ENCODE measurements at places on chromosomes 4 and X. TPM values are rescaled to one million over a fixed set of nuclear protein-coding genes. Genes with fewer than 3 reads are reported as not detected.

DNA sequence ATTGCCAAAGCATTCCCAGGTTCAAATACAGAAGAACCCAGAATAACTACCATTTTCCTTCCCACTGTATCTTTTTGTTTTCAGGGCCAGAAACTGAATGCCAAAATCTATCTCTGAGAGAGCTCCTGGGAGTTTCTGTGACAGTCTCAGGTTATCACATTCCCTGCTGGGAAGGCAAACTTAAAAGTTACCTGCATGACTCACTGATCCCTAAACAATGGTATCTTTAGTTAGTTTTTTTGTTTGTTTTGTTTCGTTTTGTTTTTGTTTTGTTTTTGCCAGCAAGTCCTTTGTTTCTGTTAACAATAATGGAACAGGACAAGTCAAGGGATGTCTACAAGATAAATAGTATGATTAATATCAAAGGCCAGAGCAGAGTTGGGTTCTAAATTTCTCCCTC, 34.3 kb downstream of the PAPSS1 start:
- peaks cover 4% of the 10 kb centered on the region for H3K4me1 ChIP-seq
- DNase-seq, result no peak
- H3K4me3 ChIP-seq, result no peak overlapping the region
- H3K27ac ChIP-seq, result no peak overlapping the region

- DNase-seq, result no peak
- H3K27ac ChIP-seq, result no peak overlapping the region
- H3K36me3 ChIP-seq, result peaks cover 3% of the 10 kb centered on the region
- no peak overlapping the region for H3K4me3 ChIP-seq
Observed at GRCh38 chr4:16085822-16086221, 2.0 kb upstream of the PROM1 start.

GRCh38 chrX:117996918-117997480, 119.6 kb downstream of the KLHL13 start:
- no peak overlapping the region for H3K4me3 ChIP-seq
- no peak for DNase-seq
- H3K27ac ChIP-seq, result no peak overlapping the region
- no peaks in the 10 kb centered on the region for H3K4me1 ChIP-seq
- peaks cover 1% of the 10 kb centered on the region for H3K36me3 ChIP-seq

CXCL11 gene
- not detected for total RNA-seq

GRCh38 chrX:52220936-52221335, 36.2 kb downstream of the MAGED4 start:
- no peaks in the 10 kb centered on the region for H3K36me3 ChIP-seq
- H3K27ac ChIP-seq, result no peak overlapping the region
- H3K4me3 ChIP-seq, result no peak overlapping the region
- peaks cover 6% of the 10 kb centered on the region for H3K27me3 ChIP-seq
- H3K4me1 ChIP-seq, result no peaks in the 10 kb centered on the region
- no peak for DNase-seq

- peak overlapping the region; percentile 16 for H3K27ac ChIP-seq
- peaks cover 2% of the 10 kb centered on the region for H3K36me3 ChIP-seq
- no peaks in the 10 kb centered on the region for H3K4me1 ChIP-seq
- H3K27me3 ChIP-seq, result no peaks in the 10 kb centered on the region
- no peak for DNase-seq
- no peak overlapping the region for H3K4me3 ChIP-seq
Observed at GRCh38 chr4:87354168-87355102, 31.8 kb upstream of the HSD17B13 start.

DNA sequence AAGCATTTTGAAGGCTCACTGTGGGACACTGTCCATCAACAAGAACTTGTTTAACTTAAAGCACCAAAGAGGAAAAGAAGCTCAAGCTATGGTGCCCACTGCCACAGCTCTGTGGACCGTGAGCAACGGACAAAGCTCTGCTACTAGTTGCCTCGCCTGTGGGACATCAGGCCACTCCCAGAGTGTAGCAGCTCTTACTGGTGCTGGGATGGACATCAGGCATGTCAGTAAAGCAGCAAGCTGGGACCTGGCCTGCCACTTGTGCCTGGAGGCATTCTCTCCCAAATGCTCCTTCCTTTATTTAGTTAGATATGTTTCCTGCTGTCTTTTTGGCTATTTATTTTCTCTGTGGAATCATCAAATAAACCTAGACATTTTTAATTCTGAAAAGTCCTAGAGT, 46.7 kb downstream of the TMEM154 start:
- H3K4me1 ChIP-seq, result peaks cover 10% of the 10 kb centered on the region
- H3K27me3 ChIP-seq, result no peaks in the 10 kb centered on the region
- peaks cover 10% of the 10 kb centered on the region for H3K36me3 ChIP-seq
- H3K4me3 ChIP-seq, result no peak overlapping the region
- DNase-seq, result no peak

STOX2 gene
- not detected for total RNA-seq

DNA sequence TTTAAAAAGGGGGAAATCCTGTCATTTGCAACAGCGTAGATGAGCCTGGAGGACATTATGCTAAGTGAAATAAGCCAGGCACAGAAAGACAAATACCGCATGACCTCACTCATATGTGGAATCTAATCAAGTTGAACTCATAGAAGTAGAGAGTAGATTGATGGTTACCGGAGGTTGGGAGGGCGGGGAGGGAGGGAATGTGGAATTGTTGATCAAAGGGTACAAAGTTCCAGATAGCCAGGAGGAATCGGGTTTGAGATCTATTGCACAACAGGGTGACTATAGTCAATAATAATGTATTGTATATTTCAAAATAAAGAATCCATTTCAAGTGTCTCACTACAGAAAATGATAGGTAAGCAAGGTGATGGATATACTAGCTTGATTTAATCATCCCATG, 393.2 kb downstream of the BCOR start:
- no peak overlapping the region for H3K27ac ChIP-seq
- H3K27me3 ChIP-seq, result no peaks in the 10 kb centered on the region
- peaks cover 2% of the 10 kb centered on the region for H3K36me3 ChIP-seq
- DNase-seq, result no peak

DNA sequence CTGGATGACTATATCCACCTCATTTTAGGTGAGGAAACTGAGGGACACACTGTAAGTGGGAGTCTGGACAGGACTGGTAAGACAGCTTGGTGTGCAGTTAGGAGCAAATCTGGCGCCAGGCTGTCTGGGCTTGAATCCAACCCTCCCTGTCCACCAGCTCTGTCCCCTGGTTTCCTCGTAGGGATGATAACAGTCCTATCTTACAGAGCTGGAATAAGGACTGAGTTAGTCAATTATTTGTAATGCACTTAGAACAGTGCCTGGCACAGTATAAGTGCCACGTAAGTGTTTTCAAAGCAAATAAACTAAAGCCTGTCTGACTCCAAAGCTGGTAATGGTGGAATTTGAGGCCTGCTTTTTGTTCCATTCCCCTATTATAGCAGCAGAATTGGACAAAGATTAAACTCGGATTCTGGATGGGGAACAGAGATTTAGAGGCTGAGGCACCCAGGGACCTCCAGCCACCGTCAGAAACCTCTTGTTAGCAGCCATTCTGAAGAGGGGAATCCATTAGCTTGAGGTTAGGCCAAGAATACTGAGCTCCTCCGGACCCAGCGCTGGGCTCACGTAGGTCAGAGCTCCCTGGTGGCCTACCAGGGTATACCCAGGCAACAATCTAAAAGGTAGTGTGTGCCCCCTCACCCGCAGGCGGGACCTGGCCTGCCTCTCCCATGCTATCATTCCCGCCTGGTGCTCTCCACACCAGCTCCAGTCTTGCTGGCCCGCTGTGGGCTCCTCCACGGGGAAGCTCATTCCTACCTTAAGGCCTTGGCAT, 102.1 kb downstream of the UCHL1 start:
- H3K4me3 ChIP-seq, result no peak overlapping the region
- DNase-seq, result no peak
- H3K4me1 ChIP-seq, result peaks cover 3% of the 10 kb centered on the region
- no peak overlapping the region for H3K27ac ChIP-seq
- H3K27me3 ChIP-seq, result peaks cover 43% of the 10 kb centered on the region

- H3K27me3 ChIP-seq, result peaks cover 8% of the 10 kb centered on the region
- no peak for DNase-seq
- H3K4me1 ChIP-seq, result no peaks in the 10 kb centered on the region
- H3K4me3 ChIP-seq, result no peak overlapping the region
- H3K36me3 ChIP-seq, result peaks cover 3% of the 10 kb centered on the region
Observed at GRCh38 chr4:53476232-53477037, 99.0 kb downstream of the FIP1L1 start.

DNA sequence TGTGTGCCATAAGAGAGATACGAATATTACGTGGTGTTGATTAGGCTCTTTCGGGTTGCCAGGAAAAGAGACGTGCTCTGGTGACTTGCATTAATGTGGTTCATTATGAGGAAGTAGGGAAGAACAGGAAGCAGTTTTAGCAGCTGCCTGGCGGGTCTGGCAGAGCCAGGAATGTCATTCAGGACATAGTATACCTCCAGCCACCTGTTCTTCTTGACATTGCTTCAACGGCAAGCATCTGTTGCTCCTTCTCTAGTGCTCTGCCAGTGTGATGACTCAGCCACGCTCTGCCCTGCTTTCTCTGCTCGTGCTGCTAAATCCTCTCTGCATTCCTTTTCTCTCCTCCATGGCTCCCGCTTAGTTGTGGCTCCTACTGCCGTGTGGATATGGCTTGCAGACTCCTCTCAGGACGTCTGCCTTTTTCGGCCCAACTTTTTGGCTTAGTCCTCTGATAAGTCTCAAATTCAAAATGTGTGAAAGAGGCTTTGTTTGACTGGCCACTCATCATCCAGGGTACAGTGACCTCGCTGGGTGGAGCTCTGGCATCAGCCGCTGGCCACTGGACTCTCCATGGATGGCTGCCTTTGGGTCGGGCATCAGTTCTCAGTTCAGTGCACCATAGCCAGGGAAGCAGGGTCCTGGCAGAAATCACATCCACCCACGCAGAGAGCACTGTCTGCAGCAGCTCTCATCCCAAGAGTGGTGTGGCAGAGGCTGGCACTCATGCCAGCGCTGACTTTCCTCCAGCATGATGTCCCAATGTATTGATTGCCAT, 89.3 kb upstream of the KLF3 start:
- H3K4me1 ChIP-seq, result peaks cover 2% of the 10 kb centered on the region
- no peak overlapping the region for H3K27ac ChIP-seq
- H3K27me3 ChIP-seq, result no peaks in the 10 kb centered on the region
- no peak for DNase-seq

DNA sequence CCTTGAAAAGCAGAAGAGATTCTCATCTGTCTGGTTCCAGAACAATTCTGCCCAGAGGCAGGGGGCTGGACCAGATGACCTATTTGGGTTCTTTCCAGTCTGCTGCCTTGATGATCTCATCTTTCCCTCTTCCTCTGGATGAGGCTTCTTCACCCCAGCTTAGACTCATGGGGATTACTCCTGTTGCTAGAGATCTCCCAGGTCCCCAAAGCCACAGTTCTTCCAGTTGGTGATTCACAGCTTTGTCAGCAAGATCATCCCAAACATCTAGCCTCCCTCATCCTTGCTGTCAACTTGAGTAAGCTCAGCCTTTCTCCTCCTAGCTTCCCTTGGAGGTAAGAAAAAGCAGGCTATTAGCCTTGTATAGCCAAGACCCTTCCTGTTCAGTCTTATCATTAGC, 64.2 kb upstream of the PJA1 start:
- no peak overlapping the region for H3K27ac ChIP-seq
- no peaks in the 10 kb centered on the region for H3K36me3 ChIP-seq
- no peak overlapping the region for H3K4me3 ChIP-seq
- H3K4me1 ChIP-seq, result no peaks in the 10 kb centered on the region
- DNase-seq, result no peak

GRCh38 chr4:101791182-101791558, 640 bp downstream of the BANK1 start:
- peaks cover 3% of the 10 kb centered on the region for H3K36me3 ChIP-seq
- DNase-seq, result no peak
- peaks cover 6% of the 10 kb centered on the region for H3K4me1 ChIP-seq
- H3K4me3 ChIP-seq, result peak overlapping the region; percentile 90

DNA sequence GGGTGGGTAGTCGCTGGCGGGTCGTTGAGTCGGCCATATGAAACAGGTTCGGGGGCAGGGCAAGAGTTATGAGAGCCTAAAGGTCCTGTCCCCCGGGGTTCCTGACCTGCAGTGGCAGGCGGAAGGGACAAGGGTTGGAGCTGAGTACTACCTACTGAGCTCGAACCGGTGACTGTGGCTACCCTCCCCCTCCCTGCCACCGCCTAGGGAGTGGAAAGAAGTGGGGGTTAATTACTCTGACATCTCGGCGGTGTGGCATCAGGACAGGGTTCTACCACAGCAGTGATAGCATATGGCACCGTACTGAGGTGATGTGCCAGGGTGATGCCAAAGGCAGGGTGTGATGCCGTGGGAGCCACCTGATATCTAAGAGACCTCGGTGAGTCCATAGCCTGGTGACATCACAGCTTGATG, 307 bp downstream of the ATG4A start:
- no peak overlapping the region for H3K27ac ChIP-seq
- peaks cover 5% of the 10 kb centered on the region for H3K4me1 ChIP-seq
- no peaks in the 10 kb centered on the region for H3K27me3 ChIP-seq
- no peak overlapping the region for H3K4me3 ChIP-seq

DNA sequence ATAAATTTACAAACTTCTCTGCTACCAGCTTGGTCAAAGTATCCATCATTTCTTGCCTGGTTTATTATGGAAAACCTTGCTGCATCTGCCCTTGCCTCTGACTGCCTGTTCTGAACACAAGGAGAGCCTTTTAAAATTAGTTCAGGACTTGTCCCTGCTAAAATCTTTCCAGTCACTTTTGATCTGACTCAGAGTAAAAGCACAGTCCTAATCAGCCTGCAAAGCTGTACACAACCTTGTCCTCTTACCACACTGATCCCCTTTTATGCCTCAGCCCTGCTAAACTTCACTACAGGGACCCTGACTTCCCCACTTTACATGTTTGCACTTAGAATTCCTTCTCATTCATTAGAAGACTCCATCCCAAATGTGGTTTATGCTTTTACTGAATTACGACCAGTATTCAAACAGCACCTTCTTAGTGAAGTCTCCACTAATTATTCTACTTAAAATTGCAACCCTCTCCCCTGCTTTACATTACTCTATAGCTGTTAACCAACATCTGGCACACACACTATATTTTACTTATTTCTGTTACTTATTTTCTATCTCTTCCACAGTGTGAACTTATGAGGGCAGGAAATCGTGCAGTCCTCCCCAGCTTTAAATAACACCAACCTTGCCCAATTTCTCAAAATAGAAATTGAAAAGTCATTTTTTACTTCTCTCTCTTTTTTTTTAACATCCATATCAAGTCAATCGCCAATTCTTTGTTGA, 6.3 kb downstream of the GABRA4 start:
- H3K4me1 ChIP-seq, result peaks cover 2% of the 10 kb centered on the region
- H3K27me3 ChIP-seq, result peaks cover 32% of the 10 kb centered on the region
- H3K27ac ChIP-seq, result no peak overlapping the region

CTAG1A gene
- not detected for total RNA-seq

PARM1 gene
- total RNA-seq, result 0.52 TPM

NSG1 gene
- total RNA-seq, result 13.1 TPM

TCEAL8 gene
- 16.4 TPM for total RNA-seq
